ENCODE measurements at places on chromosomes 3 and 15.

DNA sequence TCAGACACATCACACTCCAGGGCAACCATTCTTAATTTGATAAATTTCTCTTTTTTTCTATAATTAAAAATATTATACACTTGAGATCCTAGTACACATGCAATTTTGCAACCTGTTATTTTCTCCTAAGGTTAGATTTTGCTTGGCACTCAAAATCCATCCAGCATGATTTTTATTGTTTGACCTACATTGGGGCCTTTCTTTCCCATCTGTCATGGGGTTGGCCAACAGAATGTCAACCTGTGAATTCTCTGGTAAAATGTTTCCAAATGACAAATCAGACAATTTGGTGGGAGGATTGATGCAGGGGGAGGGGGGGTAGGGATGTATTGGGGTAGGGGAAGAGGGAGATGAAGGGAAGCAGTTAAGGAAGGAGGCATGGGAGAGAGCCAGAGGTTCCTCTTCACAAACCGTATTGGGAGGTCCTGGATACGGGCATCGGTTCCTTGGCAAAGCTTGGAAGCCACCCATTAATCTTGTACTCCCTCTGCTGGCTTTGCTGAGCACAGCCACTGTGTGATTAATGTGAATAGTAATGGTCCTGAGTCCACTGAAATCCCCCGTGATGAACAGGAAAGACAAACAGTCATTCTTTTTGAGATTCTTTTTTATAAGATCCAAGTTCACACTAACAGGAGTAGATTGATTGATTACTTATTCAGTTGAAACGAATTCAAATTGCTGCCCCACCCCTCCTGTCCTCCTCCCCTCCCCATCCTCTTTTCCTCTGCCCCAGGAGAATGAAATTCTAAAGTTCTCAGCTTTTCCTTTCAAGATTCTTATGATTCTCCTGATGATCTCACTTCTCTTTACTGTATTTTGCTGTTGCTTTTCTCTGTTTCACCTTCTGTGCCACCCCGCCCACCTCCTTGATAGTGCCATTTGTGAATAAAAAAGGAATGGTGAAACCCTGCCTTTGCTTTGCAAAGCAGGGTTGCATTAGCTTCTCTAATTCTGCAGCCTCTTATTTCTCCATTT is 82.2 kb upstream of the SLC25A26 start:
- DNase-seq = no peak

- DNase-seq = no peak
Observed at GRCh38 chr15:88744548-88745020, 58.7 kb upstream of the ACAN start.

GRCh38 chr15:83658430-83659416 is 4.8 kb downstream of the ADAMTSL3 start:
- no peak for DNase-seq

DNA sequence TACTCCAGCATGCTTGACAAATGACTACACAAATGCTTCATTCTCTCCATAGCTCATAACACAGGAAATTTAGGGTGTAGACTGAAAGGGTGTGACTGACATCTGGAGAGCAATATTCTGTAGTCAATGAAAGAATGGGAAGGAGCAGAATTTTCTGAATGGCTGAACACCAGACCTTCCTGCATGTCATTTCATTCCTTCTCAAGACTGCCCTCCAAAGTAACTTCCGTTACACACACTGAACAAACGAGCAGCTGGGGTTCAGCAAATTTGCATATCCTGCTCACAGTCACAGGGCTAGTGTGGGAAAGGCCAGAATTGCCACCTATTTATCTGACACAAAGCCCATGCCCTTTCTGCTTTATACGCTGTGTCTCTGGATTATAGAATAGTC is 325.0 kb upstream of the CFAP20DC start:
- DNase-seq = no peak

- no peak for DNase-seq
Observed at GRCh38 chr3:159711560-159712333, 276.9 kb upstream of the IL12A start.

GRCh38 chr3:54671511-54671910 is 256.3 kb downstream of the LRTM1 start:
- no peak for DNase-seq

DNA sequence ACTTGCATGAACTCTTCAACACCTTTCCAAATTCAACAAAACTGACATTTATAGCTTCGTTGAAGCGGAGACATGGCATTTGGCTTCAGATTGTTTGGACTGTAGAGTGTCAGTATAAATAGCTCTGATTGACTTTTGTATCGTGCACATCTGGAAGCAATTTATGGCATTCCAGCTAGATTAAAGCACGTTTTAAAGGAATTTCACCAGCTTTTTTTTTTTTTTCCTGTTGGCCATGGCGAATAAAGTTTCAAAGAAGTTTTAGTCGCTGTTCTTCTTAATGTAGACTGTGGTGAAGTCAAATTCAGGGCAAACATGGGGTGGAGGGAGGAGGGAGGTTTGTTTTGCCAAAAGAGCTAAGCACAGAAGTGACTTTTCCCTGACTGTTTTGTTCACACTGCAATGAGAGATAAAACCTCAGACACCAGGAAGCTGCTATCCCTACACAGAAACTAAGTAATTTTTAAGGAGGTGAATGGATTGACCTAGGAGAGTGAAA is 391.0 kb upstream of the RARB start:
- no peak for DNase-seq

- no peak for DNase-seq
Observed at GRCh38 chr15:50558012-50558411, 11.5 kb upstream of the USP50 start.

- no peak for DNase-seq
Observed at GRCh38 chr3:158882445-158882844, 80.6 kb downstream of the MFSD1 start.

DNA sequence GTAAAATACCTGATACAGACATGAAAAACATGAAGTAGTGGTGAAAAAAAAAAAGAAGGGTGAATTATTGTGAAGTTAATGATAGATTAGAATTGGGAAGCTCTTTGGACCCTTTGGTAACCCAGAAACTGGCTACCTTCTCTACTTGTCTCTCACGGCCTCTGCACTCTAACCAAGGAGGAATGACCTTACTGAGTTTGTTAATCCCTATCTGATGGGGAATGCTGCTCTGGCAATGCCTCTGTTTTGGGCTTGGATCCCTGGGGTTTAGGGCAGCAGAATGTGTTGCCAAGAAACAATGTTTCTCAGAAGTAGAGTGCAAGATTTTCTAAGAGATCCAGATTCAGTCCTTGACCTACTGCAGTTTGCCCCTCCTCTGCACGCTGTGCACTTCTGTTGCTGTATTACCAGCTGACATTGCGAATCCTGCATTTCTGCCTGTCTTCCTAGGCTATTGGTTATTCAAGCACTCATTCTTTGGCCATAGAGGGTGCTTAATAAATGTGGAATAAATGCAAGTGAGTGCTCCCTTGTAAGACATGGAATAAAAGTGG is 49.2 kb upstream of the MAP3K13 start:
- no peak for DNase-seq

DNA sequence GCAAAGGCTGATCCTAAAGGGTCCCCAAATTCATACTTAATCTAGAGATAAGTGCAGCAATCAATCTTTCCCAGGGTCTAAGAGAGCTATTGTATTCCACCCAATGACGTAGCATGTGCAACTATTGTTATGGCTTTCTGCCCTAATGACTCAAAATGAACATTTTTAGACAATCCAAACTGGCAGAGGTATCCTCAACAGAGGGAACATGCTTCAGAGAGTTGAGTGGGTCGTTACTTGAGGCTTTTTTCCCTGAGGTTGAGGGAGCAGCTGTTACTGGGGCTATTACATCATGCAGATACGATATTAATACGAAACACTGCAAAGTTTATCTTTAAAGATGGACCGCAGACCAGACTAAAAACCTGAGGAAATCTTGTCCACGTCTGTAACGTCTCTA is 278.3 kb upstream of the WNT5A start:
- no peak for DNase-seq

DNA sequence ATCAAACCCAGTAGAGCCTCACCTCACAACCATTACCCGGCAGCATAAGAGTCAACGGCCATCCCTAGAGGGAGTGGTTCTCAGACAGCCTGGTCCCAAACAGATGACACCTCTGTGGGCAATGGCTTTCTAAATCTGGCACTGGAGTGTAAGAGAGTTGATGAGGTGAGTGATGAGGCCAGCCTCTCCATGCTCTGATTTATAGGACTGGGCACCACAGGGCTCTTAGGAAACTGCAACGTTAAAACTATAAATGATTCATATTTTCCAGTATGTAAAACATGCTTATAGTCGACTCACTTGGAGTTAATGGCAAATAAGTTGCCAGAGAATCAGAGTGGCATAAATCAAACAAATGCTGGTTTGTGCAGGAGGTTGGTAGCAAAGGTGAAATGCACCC is 187.7 kb downstream of the GREM1 start:
- DNase-seq = no peak

- no peak for DNase-seq
Observed at GRCh38 chr15:50209809-50210208, 27.8 kb downstream of the SLC27A2 start.

DNA sequence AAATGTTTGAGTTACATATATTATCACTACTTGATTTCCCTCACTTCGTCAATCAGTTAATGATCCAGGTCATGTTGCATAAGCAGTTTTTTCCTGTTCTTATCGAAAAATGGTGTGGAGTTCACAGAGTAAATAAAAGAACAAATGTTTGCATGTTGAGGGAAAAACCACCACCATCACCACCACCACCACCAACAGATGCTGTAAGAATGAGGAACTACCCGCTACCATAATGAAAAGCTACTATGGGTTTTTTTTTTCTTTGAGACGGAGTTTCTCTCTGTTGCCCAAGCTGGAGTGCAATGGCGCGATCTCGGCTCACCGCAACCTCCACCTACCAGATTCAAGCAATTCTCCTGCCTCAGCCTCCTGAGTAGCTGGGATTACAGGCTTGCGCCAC is 27.6 kb downstream of the RUBCN start:
- DNase-seq = no peak

DNA sequence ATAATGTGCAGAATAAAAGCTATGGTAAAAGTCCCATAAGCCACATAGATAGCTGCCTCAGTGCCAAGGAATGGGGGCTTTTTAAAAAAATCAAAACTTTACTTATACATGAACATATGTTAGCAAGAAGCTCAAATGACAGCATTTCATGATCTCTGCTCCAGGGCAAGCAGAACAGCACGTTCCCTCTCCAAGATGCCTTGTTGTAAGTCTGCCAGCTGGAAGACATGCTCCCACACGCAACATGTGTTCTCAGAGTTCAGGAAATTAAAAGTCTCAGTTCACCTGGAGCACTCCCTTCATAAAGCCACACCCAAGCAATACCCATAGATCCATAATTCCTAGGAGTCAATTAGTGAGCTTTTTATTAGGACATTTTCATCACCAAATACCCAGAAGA is 52.2 kb downstream of the ABI3BP start:
- no peak for DNase-seq

DNA sequence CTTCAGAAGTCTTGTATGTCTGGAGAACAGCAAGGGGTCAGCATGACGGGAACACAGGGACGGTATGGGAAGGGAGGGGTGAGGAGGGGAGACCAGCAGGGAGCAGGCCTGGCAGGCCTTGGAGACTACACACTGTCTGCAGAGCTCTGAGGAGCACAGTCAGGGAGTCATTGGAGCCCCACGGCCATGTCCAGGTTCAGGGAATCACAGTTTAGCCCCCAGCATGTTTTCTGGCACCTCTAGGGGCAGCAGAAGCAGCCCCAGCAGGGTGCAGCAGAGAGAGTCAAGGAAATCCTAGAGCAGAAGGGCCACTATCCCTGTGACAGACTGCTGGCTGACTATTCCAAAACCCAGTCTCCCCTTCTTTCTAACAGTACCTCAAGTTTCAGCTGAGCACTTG is 3.2 kb downstream of the LAMP3 start:
- DNase-seq = no peak

GRCh38 chr3:168782193-168782592 is 686.5 kb upstream of the GOLIM4 start:
- DNase-seq = no peak

- no peak for DNase-seq
Observed at GRCh38 chr3:52824037-52824436, 6.4 kb downstream of the ITIH4 start.

- DNase-seq = no peak
Observed at GRCh38 chr15:40439461-40439959, 1.2 kb upstream of the BAHD1 start.

- DNase-seq = no peak
Observed at GRCh38 chr15:64878705-64879104, 33.0 kb upstream of the ANKDD1A start.

DNA sequence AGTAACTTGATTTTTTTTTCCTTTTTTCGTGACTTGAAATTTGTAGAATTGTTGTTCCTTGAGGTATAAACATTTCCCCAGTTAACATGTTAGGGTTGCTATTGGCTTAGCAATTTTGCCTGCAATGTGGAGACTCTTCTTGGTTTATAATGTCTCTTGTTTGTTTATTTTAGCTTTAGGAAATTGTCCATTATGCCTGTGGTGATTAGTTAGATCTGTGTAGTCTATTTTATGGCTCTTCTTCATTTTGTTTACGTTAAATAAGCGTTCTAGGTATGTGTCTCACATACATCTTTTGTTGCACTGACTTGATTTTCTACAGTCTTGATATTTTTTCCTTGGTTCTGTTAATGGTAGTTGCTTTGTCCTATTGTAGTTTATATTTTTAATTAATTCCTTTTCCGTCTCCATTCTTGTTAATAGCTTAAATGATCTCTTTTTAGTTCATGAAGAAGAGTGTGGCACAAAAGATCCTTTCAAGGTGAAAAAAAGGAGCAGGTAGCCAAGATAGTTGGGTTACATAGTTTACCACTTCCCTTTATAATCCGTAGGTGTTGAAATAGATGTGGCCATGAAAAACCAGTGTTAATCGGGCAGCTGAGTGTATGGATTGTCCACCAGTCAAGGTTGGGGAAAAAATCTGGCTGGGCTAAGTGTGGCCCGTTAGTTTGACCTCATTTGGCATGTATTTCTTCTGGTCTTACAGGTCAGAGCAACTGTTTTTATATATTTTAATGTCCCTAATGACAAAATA is 12.1 kb downstream of the IQGAP1 start:
- DNase-seq = no peak

DNA sequence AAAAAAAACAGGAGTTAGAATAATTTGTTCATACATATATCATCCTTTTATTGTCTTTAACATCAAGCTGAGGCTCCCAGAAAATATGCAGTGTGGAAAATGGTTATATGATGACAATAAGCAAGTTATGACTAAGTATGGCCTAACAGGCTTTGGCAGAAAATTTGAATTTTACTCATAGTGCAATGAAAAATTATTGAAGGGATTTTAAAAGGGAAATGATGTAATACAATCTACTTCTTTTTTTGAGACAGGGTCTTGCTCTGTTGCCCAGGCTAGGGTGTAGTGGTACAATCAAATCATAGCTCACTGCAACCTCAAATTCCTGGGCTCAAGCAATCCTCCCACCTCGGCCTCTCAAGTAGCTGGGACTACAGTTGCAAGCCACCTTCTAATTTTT is 78.7 kb downstream of the FAIM start:
- no peak for DNase-seq

DNA sequence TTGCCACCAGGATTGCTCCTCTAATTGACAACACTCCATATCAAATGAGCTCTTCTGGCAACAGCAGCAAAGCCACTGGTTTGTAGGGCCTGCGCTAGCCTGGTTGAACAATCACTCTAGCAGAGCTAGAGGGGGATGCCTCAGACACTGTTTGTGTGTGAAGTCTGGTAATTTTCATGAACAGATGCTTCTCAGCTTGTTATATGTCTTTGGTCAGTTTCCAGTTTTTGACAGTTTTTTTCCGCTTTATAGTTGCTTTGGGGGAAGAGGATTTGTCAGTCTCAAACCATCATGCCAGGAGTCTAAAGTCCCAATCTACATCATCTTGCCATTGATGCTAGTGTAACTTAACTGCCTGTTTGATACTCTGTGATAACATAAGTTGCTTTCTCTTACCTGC is 136.0 kb downstream of the HCN4 start:
- no peak for DNase-seq

GRCh38 chr3:25831578-25831977 is 41.7 kb downstream of the OXSM start:
- no peak for DNase-seq

Measured in chondrocyte (in vitro differentiated cells).